ENCODE measurements at places on chromosomes 1 and 21.

GRCh38 chr1:205317311-205317917 is 4.1 kb downstream of the NUAK2 start:
- H3K36me3 ChIP-seq: peaks cover 23% of the 10 kb centered on the region
- peak overlapping the region; percentile 98 for H3K27ac ChIP-seq
- H3K4me3 ChIP-seq: peak overlapping the region; percentile 98
- H3K27me3 ChIP-seq: no peaks in the 10 kb centered on the region
- peaks cover 92% of the 10 kb centered on the region for H3K4me1 ChIP-seq

DNA sequence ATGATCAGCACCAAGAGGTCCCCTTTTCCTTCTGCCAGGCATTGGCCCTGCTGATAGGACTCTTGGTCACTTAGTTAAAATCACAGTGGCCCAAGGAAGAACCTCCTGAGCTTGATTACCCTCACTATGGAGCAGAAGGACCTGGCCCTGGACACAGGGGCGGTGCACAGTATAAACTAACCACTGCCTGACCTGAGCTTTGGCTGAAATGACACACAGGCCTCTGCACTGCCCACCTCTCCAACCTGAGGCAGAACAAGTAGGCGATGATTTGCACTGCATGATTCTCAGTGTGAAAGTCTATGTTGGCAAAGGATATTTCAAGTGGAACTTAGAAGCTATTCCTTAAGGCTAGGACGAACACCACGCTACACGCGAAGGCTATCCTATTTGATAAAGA is 48.5 kb downstream of the CAPN2 start:
- no peaks in the 10 kb centered on the region for H3K27me3 ChIP-seq
- no peak for DNase-seq

GRCh38 chr1:91948501-91949355 is 473 bp upstream of the BRDT start:
- no peaks in the 10 kb centered on the region for H3K4me1 ChIP-seq
- peaks cover 5% of the 10 kb centered on the region for H3K27me3 ChIP-seq
- no peak overlapping the region for H3K27ac ChIP-seq
- DNase-seq: no peak

DNA sequence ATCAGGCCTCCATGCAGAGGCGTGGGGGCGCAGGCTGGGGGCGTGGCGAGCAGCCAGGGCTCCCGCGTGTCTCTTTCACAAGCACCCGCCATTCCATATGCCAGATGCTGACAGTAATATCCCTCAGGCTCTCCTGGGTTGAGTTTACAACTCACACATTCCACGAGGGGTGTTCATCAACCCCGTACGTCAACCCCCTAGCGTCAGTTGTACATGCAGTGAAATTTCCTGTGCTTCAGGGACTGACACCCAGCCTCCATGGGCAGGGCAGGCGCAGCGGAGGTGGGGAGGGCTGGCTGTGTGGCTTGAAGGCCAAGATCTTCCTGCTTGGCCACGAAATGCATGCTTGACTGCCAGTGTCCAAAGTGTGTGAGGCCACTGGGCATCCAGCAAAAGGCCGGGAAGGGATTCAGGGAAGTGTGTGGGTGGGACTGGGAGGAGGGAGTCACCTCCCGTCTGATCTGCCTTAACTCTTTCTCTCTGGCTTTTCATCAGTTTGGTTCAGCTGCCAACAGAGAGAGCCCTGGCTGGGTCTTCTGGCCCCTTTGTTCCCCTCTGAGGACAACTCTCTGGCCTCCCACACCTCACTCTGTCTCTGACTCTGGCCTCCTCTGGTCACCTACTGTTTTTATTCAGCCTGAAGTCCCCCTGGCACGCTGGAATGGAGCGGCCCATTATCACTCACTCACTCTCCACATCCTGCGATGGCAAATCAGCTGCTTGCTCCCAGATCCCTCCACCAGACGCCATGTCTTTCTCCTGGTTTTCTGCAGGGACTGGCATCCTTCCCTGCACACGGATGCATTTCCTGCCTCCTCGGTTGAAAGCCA is 33.8 kb downstream of the CLIC6 start:
- H3K36me3 ChIP-seq: no peaks in the 10 kb centered on the region
- no peak overlapping the region for H3K4me3 ChIP-seq
- no peak overlapping the region for H3K27ac ChIP-seq
- peaks cover 16% of the 10 kb centered on the region for H3K27me3 ChIP-seq
- DNase-seq: no peak

DNA sequence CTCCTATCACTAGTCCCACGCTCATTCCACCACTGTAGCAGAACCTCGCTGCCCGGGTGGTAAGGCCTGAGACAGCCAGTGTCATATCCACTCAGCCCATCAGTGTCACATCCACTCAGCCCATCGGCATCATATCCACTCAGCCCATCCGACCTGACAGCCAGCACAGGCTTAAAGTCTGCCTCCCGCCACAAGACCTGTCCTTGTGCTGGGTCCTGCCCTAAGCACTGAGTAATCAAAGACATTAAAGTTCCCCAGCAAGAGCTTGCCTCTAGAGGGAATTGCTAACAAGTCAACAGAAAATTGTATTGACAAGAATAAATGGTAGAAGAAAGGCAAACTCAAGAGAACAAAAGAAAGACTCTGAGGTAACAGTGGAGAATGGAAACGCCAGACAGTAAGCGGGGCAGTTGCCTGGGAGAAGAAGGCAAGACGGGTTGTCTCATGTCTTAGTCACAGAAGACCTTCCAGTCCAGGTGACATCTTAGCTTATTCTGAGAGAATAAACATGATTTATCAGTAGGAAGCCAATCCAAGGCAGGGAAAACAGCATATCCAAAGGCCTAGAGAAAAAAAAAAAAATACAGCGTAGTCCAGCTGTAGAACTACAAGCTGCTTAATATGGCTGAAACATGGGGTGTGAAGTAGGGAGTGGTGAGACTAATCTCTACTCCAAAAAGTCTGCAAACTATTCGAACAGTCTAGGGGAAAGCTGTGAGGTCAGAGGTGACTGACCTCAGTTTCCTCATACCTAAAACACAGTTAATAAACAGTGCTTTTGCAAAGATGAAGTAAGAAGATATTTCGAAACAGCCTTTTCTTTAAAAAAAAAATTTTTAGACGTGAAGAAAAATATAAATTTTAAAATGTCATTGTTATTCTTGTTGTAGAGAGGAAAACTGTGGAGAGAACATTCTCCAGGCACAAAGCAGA is 1.1 kb downstream of the ITLN1 start:
- no peaks in the 10 kb centered on the region for H3K4me1 ChIP-seq
- DNase-seq: no peak
- no peak overlapping the region for H3K27ac ChIP-seq
- H3K27me3 ChIP-seq: no peaks in the 10 kb centered on the region
- H3K36me3 ChIP-seq: no peaks in the 10 kb centered on the region
- H3K4me3 ChIP-seq: no peak overlapping the region

DNA sequence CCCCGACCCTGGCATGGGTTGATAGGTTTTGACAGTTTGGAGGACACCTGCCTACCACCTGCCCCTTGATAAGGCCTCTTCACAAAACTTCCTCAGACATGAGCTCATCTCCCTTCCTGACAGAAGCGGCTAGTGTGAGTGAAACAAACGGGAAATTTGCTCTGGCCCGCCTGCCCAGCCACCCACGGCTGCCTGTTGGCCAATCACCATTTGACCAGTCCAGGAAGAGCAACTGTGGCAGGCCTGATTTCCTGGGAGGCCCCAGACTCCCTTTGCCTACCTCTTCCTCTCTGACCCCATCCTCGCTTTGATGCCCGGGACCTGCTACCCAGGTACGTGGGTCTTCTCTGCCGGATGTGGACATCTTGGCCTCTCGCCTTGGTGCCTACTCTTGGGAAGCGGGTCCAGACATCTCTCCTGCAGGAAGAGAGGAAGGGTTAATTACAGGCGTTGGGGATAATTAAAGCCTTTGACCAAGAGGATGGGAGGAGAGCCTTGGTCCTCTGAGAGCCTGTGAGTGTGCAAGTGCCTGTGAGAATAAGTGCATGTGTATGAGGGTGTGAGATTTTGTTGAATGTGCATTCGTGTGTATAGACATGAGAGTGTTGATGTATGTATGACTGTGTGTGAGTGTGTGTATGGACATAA is 1.1 kb upstream of the EPHA2 start:
- peak overlapping the region; percentile 80 for H3K4me3 ChIP-seq
- no peak overlapping the region for H3K27ac ChIP-seq
- peaks cover 34% of the 10 kb centered on the region for H3K4me1 ChIP-seq
- no peaks in the 10 kb centered on the region for H3K36me3 ChIP-seq
- DNase-seq: no peak

GRCh38 chr1:27525296-27526272 is 35.6 kb upstream of the WASF2 start:
- peak overlapping the region; percentile 95 for H3K27ac ChIP-seq
- DNase-seq: peak; percentile 67
- no peaks in the 10 kb centered on the region for H3K27me3 ChIP-seq
- H3K4me3 ChIP-seq: peak overlapping the region; percentile 83

DNA sequence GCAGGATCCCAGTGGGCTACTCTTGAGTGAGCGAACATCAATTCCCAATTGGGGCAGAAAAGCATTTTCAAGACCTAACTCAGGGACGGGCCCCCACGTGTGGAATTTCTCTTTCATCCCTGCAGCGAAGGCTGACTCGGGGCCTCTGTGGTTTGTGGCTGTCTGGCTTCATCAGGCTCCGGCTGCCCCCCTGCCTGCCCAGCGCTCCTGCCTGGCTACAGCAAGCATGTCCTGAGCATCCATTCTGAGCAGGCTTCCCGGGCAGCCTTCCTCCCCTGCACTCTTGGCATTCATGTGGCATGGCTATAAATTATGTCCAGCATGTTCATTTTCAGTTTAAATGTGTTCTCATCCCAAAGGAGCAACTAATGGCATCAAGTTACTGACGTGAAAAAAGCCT is 588.1 kb downstream of the KIF26B start:
- no peak overlapping the region for H3K4me3 ChIP-seq
- no peak for DNase-seq
- no peaks in the 10 kb centered on the region for H3K27me3 ChIP-seq
- no peak overlapping the region for H3K27ac ChIP-seq
- no peaks in the 10 kb centered on the region for H3K4me1 ChIP-seq

DNA sequence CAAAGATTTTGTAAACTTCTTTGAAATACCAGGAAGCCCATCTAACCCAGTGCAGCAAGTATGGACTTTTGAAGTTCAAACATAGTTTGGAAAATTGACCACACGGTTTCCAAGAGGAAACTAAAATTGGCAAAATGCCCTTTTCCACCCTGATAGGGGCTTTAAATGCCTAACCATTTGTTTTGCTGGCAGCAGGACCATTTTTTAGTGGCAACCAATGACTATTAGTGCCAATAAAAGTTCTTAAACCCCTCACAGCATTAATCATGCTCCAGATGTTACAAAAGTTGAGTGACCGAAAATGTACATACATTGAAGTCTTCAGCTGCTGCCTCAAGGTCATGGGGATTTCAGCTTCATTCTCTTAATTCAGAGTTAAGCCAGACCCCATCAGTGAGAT is 46.4 kb upstream of the ENAH start:
- no peak for DNase-seq
- no peak overlapping the region for H3K27ac ChIP-seq
- no peaks in the 10 kb centered on the region for H3K27me3 ChIP-seq
- H3K36me3 ChIP-seq: no peaks in the 10 kb centered on the region
- H3K4me1 ChIP-seq: no peaks in the 10 kb centered on the region

GRCh38 chr1:41576206-41576605 is 91.7 kb upstream of the EDN2 start:
- no peak for DNase-seq
- peaks cover 25% of the 10 kb centered on the region for H3K4me1 ChIP-seq
- peaks cover 15% of the 10 kb centered on the region for H3K36me3 ChIP-seq

- peaks cover 5% of the 10 kb centered on the region for H3K36me3 ChIP-seq
- H3K4me3 ChIP-seq: no peak overlapping the region
- peaks cover 6% of the 10 kb centered on the region for H3K27me3 ChIP-seq
- H3K27ac ChIP-seq: no peak overlapping the region
Observed at GRCh38 chr1:176222196-176222595, 15.1 kb upstream of the COP1 start.

GRCh38 chr1:152497273-152497672 is 13.3 kb upstream of the LCE5A start:
- no peaks in the 10 kb centered on the region for H3K4me1 ChIP-seq
- no peaks in the 10 kb centered on the region for H3K36me3 ChIP-seq
- H3K27ac ChIP-seq: peak overlapping the region; percentile 22

DNA sequence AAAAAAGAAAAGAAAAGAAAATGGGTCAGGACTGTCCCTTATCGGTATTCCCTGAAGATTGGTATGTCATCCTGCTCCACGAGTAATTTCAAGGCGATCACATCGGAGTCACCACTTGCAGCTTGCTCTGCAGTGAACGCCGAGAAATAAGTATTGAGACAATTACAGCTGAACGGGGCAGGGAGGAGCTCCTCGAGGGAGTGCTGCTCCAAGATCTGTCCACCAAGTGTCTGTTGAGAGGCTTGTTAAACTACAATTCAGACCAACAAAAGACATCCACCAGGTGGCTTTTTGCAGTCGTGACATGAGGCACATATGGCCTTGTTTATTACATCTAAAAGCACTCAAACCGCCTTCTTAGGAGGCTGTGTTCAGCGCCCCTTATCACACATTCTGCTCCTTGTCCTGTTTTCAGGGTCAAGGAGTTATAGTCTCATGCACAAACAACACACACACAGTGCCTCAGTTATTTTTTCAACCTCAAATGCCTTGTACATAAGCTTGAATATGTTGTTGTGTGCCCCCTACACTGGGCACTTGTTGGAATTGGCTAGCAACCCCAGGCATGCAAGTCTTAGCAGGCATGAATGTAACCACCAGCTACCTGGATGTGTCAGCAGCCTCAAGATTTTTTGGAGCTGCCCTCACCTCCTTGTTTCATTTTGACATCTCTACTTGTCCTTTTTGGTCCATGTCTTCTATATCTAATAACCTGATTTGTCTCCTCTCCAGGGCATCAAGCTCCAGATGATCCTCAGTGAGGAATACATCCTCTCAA is 13.0 kb upstream of the CD48 start:
- H3K4me3 ChIP-seq: no peak overlapping the region
- DNase-seq: no peak
- H3K4me1 ChIP-seq: peaks cover 14% of the 10 kb centered on the region
- H3K27me3 ChIP-seq: no peaks in the 10 kb centered on the region
- no peak overlapping the region for H3K27ac ChIP-seq

DNA sequence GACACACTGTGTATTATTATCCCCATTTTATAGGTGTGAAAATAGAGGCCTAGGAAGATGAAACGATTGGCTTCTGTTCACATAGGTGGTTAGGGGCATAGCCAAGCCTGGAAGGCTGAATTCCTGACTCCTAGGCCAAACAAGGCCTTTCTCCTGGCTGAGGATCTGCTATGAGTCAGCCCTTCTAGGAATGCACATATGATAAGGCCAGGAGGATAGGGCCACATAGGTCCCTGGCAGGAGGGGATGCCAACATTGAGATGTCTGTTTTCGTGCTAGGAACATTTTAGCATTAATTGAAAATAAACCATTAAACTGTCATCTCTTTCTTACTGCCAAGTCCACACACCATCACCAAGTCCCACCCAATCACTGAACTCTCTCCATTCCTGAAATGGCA is 9.2 kb downstream of the CSMD2 start:
- peaks cover 1% of the 10 kb centered on the region for H3K36me3 ChIP-seq
- H3K4me3 ChIP-seq: no peak overlapping the region
- no peaks in the 10 kb centered on the region for H3K4me1 ChIP-seq
- no peak overlapping the region for H3K27ac ChIP-seq
- H3K27me3 ChIP-seq: peaks cover 39% of the 10 kb centered on the region
- no peak for DNase-seq
